A549 treated with Hydrocortisone at 1 μM for 4 hours (cell line): ENCODE measurements at places on chromosomes 7 and 10. TPM values are rescaled to one million over a fixed set of nuclear protein-coding genes. Genes with fewer than 3 reads are reported as not detected.

The CALCR gene
- not detected in 5 replicates for total RNA-seq

The SPDYE2B gene
- not detected in 5 replicates for total RNA-seq

The SPDYE9 gene
- not detected in 5 replicates for total RNA-seq

The AKR1E2 gene
- total RNA-seq, result 6.3 to 7.3 TPM (median 7.0 TPM) in 5 replicates

The KAZALD1 gene
- total RNA-seq, result 2.4 to 3.5 TPM (median 2.8 TPM) in 5 replicates

The PAPOLB gene
- total RNA-seq, result not detected in 5 replicates

The UTF1 gene
- total RNA-seq, result 0.10 TPM in 1 of 5 replicates, not detected in the others

The AVPI1 gene
- total RNA-seq, result 82.5 to 134 TPM (median 124 TPM) in 5 replicates

The CHRM2 gene
- total RNA-seq, result not detected in 5 replicates

The FKBP6 gene
- not detected in 5 replicates for total RNA-seq

The PHKG1 gene
- total RNA-seq, result 0.35 to 0.60 TPM (median 0.48 TPM) in 5 replicates

The SDK1 gene
- total RNA-seq, result 0.37 to 0.61 TPM (median 0.45 TPM) in 5 replicates

The GRM8 gene
- 0.09 to 0.18 TPM in 2 of 5 replicates, not detected in the others for total RNA-seq

The RTKN2 gene
- 0.84 to 0.93 TPM (median 0.91 TPM) in 5 replicates for total RNA-seq

The TLX1 gene
- not detected in 5 replicates for total RNA-seq

The PAXIP1 gene
- total RNA-seq, result 11.6 to 15.7 TPM (median 13.8 TPM) in 5 replicates

The GATA3 gene
- 4.0 to 5.2 TPM (median 4.9 TPM) in 5 replicates for total RNA-seq

The SLC16A9 gene
- total RNA-seq, result 0.08 to 0.13 TPM (median 0.12 TPM) in 5 replicates
